ENCODE measurements at places on chromosomes 11 and 22.

DNA sequence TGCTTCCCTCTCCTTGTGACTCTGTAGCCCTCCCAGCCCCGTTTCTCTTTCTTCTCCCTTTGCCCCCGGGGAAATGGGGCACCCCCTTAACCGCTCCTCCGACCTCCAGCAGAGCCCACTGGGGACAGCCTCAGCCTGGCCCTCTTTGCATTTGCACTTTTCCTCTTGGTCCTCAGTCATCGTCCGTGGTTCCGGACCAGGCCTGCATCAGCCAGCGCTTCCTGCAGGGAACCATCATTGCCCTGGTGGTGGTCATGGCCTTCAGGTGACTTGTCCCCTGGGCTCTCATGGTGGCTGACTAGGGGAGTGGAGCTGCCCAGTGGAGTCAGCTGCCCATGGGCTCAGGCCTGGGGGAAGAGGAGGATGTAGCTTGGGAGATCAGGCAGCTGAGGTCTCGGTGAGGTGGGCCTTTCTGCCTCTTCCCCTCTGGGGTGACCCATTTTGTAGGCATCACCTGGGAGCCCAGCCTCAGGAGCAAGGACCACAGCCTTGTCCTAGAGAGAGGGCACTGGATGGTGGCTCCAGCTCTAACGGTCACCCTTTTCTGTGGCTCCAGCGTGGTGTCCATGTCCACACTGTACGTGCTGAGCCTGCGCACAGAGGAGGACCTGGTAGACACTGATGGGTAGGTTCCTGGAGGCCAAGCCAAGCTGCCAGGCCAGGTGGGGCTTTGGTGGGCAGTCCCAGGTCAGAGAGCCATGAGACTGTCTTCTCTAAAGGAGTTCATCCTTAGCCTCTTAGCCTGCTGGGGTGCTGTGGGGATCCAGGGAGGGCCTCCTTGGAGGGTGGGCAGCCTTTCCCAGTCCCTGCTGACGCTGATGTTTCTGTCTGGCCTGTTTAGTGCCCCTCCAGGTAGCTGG, 12.5 kb downstream of the TMEM258 start:
- no peak for DNase-seq

GRCh38 chr11:66725647-66726046, 3.4 kb downstream of the SPTBN2 start:
- DNase-seq = no peak

GRCh38 chr11:95780544-95780943, 9.0 kb downstream of the FAM76B start:
- no peak for DNase-seq

DNA sequence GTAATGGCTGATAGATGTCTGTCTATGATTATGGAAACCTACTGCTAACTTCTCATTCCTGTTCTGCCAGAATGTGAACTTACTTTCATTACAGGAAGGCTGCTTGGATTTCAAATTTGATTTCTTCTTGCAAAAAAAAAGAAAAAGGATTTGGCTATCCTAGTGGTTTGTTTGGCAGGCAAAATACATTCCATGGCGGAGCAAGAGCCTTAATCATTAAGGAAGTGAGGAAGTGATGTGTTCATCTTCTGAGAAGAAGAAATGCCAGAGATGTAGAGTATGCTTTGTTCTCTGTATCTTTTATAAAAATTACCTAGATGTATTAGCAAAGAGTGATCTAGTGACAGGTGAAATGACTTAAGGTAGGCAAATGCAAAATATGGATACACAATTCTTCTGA, 356.3 kb downstream of the SOX6 start:
- DNase-seq = no peak

- no peak for DNase-seq
Observed at GRCh38 chr11:58927393-58928106, 11.7 kb upstream of the GLYATL1 start.

GRCh38 chr11:59216641-59217564, 4.2 kb upstream of the MPEG1 start:
- DNase-seq = no peak

DNA sequence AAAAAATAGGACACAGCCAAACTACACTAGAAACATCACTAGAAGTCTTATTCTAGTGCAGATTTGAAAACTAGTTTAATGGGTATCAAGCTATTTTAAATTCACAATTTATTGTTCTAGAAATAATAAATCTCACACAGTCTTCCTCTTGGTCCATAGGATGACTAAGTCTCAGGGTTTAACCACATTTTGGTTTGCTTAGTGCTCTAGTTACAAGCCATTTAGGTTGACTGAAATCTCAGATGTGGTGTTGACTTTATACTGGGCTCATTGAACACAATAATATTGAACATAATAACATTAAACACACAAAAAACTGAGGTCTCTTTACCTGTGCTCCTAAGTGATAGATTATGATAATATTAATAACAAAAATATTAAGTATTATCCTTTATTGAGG, 760.3 kb upstream of the CCDC179 start:
- no peak for DNase-seq

DNA sequence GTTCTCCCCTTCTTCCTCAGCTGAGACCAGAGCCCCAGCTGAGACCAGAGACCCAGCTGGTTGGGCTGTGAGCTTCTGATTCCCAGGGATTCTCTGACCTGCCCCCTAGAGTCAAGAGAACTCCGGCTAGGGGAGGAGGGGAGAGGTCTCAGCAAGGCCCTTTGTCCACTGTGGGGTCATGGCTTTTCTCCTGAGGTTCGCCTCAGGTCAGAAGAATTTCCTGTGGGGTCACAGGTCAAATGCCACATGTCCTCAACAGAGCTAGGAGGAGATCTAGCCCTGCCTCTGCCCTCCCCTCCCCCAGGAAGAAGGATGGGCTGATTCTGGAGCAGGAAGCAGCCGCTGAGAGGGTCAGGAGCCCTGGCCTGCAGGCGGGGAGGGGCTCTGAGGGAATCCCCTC, 23.7 kb downstream of the HTR3A start:
- no peak for DNase-seq

Measured in erythroblast (primary cell).